ENCODE measurements at places on chromosomes 3 and 15. TPM values are rescaled to one million over a fixed set of nuclear protein-coding genes. Genes with fewer than 3 reads are reported as not detected.

ILDR1 gene
- 4.5 TPM for total RNA-seq

FOXB1 gene
- total RNA-seq: 2.8 TPM

CYP1A2 gene
- not detected for total RNA-seq

ACAD11 gene
- 19.6 TPM for total RNA-seq

RYK gene
- total RNA-seq: 7.7 TPM

ARRDC4 gene
- total RNA-seq: 0.09 TPM

CD86 gene
- total RNA-seq: 25.3 TPM

OSTN gene
- not detected for total RNA-seq

STARD9 gene
- total RNA-seq: 9.6 TPM

ZPLD1 gene
- not detected for total RNA-seq

LRTM1 gene
- total RNA-seq: not detected

BCHE gene
- not detected for total RNA-seq

SERINC4 gene
- 0.30 TPM for total RNA-seq

AMOTL2 gene
- not detected for total RNA-seq

OCA2 gene
- not detected for total RNA-seq

BFSP2 gene
- 1.2 TPM for total RNA-seq

ZDHHC23 gene
- 3.9 TPM for total RNA-seq

Data from activated CD8-positive, alpha-beta memory T cell treated with anti-CD3 and anti-CD28 coated beads, Interleukin-2, amount 10 ng/mL, durations not matched to agents 7 days and 5 days (primary cell).